Ureter (tissue), 1 donor: ENCODE measurements at places on chromosomes 16 and 17. TPM values are rescaled to one million over a fixed set of nuclear protein-coding genes. Genes with fewer than 3 reads are reported as not detected.

The PLCG2 gene
- total RNA-seq: 37.6 TPM

The TMEM92 gene
- total RNA-seq: 3.0 TPM

GRCh38 chr16:19708296-19709205 is 9.5 kb downstream of the KNOP1 start:
- no peak for DNase-seq

- no peak for DNase-seq
Measured at GRCh38 chr17:68197091-68197996, 50.5 kb upstream of the AMZ2 start.

- DNase-seq: no peak
Measured at GRCh38 chr17:71764505-71764904, 356.3 kb upstream of the SOX9 start.
